ENCODE measurements at places on chromosomes 1 and 21.

DNA sequence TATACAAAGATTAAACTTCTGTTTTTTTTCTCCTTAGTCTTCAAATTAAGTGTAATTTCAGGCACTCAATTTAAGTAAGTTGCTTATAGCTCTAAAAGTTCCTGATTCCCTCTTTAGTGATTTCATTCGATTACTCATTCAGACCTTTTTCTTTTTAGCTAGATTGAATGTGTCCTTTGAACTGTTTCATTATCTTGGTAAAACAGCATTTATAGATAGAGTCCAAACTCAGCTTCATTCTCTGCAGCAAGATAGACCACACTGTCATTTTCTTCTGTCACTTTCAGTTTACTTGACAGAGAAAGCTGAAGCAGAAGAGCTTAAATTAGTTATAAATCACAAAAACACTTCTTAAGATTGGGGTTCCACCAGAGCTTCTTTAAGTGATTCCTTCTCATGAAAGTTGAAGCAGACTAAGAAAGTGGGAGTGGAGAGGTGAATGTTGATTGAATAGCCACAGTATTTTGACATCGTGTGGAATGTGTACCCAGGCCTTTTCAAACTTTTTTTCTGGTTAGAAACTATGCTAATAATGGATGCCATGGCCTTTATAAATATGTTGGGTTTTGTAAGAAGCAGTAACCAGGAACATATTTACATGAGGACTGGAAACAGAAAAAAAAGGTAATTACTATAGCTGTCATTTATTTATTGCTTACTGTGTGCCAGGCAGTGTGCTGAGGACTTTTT, 52.2 kb downstream of the ZBTB40 start:
- no peak for DNase-seq

- DNase-seq = no peak
These were observed 231.3 kb downstream of the C1orf94 start for GRCh38 chr1:34408011-34408410.

GRCh38 chr1:9311029-9311428, 18.3 kb downstream of the SPSB1 start:
- DNase-seq = no peak

GRCh38 chr1:180227861-180228647, 2.0 kb upstream of the LHX4 start:
- no peak for DNase-seq

DNA sequence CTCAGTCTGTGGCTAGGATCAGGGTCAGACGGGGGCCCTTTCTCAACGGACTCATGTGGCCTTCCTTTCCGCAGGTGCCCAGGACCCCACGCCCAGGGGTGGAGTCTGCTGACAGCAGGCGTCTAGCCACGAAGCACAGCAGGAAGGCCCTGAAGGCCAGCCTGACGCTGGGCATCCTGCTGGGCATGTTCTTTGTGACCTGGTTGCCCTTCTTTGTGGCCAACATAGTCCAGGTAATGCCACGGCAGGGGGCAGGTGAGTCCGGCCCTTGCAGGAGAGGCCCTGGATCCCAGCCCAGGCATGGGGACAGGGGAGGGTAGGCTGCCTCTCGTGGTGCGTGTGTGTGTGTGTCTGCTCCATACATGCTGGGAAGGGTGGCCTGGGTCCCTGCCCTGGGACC, 13.8 kb downstream of the HTR6 start:
- no peak for DNase-seq

DNA sequence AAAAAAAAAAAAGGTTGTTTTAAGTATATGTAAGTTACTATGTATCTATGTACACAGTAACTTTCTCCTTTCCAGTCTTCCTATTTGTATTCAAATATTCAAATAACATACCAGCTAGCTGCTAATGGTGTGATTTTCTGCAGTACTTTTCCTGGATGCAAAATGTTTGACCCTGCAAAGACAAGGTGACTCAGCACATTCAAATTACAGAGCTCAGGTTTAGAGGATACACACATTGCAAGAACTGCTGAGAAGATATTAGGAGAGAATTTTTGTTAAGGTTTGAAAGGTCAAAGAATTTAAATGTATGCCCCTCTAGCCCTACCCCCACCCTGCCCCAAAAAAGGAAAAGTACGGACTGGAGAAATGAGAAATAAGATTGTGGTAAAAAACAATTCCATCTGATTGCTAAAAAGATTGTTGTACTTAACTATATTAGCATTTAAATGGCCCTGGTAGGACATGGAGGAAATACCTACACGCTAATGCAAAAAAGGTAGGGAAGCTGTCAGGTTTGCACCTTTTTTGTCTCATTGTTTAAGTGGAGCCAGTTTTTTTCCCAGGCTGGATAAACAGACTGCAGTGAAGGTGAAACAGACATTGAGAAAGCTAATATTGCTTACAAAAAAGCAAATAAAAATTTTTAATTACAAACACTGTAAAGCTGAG, 45.6 kb downstream of the ZNF281 start:
- no peak for DNase-seq

DNA sequence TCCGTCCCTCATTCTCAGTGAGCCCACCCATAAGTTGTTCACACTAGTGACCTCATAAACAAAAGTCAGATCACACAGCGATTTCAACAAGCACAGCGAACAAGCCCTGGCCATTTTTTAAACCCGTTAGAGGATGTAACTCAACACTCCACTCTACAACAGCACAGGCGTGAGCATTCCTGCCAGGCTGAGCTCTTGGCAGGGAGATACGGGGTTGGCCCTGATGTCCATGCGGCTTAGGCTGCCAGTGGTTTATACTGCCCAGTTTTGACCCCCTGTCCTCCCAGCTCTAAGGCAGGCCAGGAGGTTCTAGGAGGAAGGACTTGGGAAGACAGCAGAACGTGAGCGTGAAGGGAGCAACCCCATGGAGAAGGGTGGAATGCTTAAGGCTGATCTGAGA, 35.0 kb downstream of the PARP1 start:
- no peak for DNase-seq

GRCh38 chr1:21626921-21627339, 42.2 kb downstream of the RAP1GAP start:
- DNase-seq = no peak

DNA sequence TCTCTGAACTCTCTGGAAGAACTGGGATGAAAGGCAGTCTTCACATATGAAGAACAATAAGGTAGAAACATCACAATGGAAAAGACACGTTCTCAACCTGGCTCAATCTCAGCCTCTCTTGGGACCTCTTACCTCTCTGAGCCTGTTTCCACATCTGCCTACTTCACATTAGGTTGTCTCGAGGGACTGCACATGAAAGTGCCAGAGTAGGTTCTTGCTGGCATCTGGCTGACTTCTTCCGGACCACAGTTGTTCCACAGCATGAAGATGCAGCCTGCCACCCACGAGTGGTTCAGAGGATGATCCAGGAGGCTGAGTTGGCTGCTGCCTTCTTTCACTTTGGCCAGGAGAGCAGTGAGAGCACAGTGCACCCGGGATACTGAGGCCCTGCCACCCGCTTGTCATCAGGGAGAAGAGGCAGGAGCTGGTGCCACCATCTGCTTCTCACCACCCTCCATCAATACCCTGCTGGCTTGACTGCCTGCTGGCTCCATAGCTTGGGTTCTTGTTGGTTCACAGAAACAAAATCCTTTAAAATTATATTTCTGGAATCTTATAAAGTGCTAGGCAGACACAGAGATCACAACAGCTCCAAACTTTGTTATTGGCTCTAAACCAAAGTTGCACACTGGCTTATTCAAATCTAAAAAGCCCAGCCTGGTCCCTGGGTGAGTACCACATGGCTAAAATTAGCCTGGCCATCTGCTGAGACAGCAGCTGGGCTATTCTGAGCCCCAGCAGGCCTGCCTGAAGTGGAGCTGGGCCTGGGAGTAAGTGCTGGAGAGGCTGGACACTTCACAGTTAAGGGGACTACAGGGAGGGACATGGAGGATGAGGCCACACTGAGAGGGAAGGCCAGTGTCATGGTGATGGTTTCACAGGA, 46.9 kb upstream of the LIN9 start:
- no peak for DNase-seq

DNA sequence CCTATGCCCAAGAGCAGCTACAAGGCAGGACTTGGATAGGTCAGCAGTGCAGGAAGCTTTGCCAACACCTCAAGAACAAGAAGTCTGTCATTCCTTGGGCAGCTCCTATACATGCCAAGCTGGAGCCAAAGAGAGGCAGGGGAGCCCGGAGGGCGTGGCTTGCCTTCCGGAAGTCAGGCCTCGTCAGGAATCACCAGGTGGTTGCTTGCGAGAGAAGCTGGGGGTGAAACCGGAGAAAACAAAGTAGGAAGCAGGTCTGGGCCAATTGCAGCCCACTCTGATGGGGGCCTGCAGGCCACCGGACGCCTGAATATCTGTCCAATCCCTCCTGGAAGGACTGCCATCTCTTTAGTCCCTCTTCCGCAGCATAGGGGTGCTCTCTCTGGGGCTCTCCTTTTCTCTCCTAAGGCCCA, 794 bp upstream of the FAM76A start:
- peak; percentile 32 for DNase-seq

GRCh38 chr1:248611883-248612414, 14.4 kb upstream of the OR2T10 start:
- no peak for DNase-seq

DNA sequence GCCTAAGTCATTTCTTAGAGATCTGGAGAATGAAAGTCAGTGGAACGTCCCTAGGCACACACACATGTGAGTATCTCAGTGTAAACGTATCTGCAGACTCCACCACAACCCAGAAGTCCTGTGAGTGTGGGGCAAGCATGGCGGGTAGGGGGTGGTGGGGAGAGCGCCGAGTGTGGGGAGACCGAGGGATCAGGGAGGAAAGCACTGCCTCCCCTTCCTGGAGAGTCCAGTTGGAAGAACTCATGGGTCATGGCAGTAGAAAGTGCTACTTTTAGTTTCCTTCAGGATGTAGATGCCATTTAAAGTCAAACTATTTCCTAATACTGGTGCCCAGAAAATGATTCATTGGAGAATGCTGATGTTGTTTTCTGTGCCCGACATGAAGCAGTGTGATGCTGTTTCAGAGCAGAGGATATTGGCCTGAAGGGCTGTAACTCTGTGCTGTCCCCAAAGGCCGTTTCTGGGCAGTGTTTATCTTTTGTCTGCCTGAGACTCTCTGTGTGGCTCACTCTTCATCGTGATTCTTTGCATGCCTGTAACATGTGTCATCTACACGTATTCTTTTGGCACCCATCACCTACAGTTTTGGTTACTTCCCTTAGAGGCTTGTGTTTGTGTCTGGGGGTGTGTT, 45.7 kb upstream of the TSPAN2 start:
- no peak for DNase-seq

DNA sequence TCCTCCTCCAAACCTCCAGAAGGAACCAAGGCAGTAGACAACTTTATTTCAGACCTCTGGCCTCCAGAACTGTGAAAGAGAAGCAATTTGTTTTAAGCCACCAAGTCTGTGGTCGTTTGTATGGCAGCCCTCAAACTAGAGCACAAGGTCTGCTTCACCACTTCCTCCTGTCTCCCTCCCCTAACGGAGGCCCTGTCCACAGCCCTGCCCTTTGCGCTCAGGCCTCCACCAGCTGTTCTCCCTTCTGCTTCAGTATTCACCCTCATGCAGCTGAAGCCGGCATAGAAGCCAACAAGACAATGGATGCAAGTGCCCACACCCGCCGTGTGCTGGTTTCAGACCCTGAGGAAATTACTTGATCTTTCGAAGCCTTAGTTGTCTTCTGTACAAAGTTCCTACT, 364.1 kb downstream of the HHAT start:
- no peak for DNase-seq

GRCh38 chr1:76827066-76827465, 40.2 kb upstream of the ST6GALNAC5 start:
- no peak for DNase-seq

GRCh38 chr1:192807211-192808162, 1.4 kb upstream of the RGS2 start:
- no peak for DNase-seq

DNA sequence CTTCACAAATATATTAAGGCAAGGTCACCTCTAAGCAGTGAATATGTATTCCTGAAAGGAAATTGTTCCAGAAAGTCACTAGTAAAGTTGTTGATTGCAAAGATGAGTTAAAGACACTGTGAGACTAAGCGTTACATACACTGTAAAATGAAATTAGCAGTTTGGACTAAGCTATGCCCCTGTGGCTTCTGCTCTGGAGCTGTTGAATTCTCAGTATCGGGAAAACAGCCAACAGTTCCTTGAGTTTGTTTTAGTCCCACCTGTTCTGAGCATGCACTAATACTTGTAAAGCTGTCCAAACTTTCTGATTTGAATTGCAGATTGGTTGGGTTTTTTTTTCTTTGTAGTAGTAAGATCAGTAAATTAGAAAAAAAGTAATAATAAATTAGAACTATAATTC, 21.0 kb downstream of the ANGPTL1 start:
- no peak for DNase-seq

- DNase-seq = no peak
These were observed 67.1 kb downstream of the CENPF start for GRCh38 chr1:214670098-214670497.

DNA sequence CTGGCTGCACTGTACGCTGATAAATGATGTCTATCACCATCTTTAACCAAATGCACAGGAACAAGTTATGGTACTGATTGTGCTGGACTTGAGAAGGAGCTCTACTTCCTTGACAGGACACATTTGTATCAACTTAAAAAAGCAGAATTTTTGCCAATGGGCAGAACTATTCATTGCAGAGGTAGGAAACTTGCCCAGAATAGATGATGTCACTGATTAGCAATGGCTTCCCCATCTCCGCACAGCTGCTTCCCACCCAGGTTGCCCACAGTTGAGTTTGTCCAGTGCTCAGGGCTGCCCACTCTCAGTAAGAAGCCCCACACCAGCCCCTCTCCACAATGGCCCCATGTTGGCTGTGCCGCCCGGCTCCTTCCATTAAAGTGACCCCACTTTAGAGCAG, 33.4 kb downstream of the CAPN2 start:
- DNase-seq = no peak

DNA sequence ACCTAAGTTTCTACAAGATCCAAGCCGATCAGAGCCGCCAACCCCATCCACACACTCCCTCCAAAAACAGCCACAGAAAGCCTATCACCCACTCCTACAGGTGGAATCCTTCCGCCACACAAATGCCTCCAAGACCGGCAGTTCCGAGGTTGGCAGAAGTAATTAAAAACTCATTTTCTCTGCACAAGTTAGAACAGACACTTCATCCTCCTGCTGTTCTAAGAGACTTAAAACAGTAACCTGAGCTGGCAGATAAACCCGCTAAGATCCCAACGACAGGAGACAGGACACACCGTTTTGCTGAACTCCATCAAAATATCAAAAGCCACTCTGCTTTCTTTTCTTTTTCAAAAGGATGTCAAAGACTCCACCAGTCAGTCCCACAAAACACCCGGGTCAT, 2.8 kb downstream of the SSBP3 start:
- no peak for DNase-seq

GRCh38 chr1:52157582-52157981, 15.7 kb downstream of the ZFYVE9 start:
- DNase-seq = no peak

DNA sequence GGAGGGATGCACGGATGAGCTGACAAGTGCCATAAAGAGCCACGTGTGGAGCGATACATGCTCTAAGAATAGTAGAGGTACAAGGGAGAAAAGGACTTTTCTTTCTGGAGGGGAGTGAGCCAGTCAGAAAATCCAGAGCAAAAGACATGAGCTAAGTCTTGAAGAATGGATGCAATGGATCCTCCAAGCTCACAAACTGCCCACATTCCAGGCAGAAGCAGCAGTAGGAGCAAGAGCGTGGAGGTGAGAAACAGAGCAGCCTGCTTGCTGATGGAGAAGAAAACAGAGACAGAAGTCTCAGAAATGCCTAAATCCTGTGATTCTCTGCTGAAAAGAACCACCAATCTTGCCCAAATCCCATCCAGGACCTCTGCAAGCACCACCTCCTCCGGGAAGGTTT, 78.2 kb upstream of the RALGPS2 start:
- DNase-seq = no peak

- DNase-seq = no peak
These were observed 110.3 kb downstream of the ZNF281 start for GRCh38 chr1:200299571-200299970.

Measured in activated CD4-positive, CD25-positive, alpha-beta regulatory T cell treated with anti-CD3 and anti-CD28 coated beads, Interleukin-2, amount 50 U/mL, for 72 hours (primary cell).